ENCODE measurements at places on chromosomes 1 and 21.

DNA sequence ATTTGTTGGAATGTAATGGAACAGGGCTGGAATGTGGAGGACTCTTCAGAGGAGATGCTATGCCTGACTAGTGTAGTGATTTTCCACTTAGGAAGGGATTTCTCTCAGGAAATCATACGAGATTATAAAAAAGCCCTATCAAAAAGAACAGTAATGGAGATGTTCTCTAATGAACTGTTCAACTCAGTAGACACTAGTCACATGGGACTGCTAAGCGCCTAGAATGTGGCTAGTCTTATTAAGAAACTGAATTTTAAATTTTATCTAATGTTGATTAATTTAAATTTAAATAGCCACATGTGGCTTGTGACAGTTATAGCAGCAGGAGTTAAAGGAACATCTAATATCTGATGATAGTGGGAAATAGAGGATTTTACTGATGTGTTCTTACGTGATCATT lies 94.0 kb downstream of the SLC35F3 start:
- DNase-seq = no peak

DNA sequence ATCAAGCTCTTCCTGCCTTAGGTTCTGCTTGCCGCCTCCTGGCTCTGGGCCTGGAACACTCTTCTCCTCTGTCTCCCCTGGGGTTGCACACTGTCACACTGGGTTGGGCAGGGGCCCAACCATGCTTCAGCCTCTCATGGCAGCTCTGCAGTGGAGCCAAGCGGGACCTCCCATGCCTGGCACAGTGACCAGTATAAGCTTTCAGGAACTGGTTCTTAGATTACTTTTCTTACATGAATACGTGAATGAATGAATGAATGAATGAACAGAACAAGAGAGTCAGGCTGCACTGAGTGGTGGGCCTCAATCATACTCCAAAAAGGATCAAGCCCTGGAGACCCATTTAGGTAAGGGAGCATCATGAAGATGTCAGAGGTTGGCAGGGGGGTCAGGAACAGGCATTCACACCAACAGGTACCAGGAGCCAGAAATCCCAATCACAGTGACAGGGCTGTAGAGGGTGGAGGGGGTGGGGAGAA lies 30.8 kb upstream of the TMEM125 start:
- no peak for DNase-seq

DNA sequence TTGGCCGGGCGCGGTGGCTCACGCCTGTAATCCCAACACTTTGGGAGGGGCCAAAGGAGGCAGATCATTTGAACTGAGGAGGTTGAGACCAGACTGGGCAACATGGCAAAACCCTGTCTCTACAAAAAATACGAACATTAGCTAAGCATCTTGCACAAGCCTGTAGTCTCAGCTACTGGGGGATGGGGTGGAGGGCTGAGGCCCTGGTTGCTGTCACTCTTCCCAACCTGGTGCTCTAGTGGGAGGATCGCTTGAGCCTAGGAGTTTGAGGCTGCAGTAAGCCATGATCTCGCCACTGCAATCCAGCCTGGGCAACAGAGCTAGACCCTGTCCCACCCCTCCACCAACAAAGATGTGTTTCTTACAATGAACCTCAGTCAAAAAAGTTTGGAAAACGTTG lies 2.8 kb downstream of the PHGDH start:
- peak; percentile 19 for DNase-seq

GRCh38 chr1:216604771-216605170 lies 118.5 kb downstream of the ESRRG start:
- no peak for DNase-seq

DNA sequence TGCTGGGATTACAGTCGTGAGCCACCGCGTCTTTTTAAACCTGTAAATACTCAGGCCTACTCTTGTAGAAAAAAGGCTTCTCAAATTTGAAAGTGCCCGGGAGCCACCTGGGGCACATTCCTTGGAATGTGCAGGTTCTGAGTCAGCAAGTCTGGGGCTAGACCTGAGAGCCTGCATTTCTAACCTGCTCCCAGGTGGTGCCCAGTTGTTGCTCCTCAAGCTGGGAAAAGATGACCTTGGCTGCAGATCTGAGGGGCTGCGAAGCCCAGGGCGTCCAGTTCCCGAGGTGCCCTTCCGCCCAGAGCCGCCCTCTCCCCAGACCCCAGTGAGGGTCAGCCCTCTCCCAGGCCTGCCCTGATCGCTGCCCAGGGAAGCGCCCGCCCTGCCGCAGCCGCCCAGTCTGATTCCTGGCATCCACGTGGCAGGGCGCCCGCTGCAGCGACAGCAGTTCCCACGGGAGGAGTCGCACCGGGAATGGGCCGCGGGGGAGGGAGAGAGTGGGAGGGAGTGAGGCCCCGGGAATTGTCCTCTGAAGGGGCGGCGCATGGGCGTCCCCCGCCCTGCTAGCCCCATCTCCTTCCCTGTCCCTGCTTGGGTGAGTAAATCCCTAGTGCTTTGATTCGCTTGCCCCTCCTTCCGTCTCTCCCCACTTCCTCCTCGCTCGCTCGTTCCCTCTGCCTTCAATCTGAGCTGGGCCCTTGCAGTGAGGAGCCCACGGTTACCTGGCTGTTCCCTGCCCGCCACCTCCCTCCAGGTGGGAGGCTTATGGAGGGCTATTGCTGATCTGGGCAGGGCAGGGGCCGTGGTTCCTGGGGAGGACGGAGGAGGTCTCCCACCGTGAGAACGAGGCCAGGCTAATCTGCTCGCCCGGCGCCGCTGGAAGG lies 18.8 kb upstream of the TENT5B start:
- DNase-seq = peak; percentile 76

- no peak for DNase-seq
Measured at GRCh38 chr1:152752225-152752624, 5.6 kb upstream of the KPRP start.

GRCh38 chr1:151805066-151805820 lies at the start of gene LINGO4:
TSS of gene LINGO4 (minus strand) at chr1:151805419. CDS start at chr1:151802704, 2,715 bp downstream.
- DNase-seq = no peak

GRCh38 chr1:77282866-77283539 lies 1.2 kb downstream of the AK5 start:
- no peak for DNase-seq

DNA sequence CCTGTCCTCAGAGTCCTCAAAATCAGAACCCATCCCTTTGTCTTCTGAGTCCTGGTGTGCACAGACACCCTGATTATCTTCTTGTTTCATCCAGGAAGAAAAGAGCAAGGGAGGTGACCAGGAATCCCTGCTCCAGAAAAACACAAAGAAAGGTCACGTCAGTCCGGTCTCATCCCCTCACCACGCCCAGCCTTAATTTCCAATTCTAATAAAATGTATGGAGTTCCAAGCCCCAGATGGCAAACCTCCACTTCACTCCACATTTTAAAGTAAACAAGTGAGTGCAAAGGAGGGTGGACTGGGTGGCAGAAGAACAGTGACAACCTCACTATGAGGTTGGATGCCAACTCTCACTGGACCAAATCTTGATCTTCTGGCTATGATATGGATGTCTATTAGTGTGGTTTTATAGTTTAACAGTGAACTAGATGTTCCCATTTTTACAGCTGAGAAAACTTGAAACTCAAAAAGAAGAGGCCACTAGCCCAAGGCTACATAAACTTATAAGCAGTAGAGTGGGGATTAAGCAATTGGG lies 22.0 kb downstream of the ZNF697 start:
- no peak for DNase-seq

DNA sequence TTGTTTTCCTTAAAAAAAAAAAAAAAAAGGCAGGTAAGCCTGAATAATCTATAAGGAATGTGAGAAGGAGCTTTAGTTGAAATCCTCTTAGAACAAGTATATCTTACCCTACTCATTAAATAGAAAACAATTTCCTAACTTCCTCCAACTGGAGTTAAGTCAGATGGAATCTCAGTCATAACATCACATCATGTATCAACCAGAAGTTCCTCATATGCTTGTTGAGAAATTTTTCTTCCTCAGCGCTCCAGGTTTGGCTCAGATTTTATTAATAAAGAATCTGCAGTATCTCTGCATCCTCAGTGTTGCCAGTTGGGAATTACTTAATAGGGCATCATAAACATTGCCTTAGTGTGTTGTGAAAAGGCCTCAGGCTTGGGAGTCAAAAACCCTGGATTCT lies 37.6 kb downstream of the DUSP10 start:
- peak; percentile 79 for DNase-seq

- no peak for DNase-seq
Measured at GRCh38 chr1:186839041-186839400, 10.3 kb downstream of the PLA2G4A start.

GRCh38 chr1:221961532-221962292 lies 219.8 kb upstream of the DUSP10 start:
- DNase-seq = peak; percentile 68

GRCh38 chr1:94920061-94920460 lies 6.8 kb downstream of the CNN3 start:
- no peak for DNase-seq

DNA sequence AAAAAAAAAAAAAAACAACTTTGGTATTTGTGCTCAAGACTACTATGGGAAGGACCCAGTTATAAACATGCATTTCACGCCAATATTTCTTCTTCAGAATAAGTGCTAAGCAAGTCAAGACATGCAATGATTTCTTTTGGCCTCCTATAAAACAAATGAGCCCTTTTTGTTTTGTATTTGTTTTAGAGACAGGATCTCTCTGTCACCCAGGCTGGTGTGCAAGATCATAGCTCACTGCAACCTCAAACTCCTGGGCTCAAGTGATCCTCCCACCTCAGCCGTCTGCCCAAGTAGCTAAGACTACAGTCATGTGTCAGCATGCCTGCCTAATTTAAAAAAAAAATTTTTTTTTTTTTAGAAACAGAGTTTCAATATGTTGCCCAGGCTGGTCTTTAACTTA lies 348.7 kb downstream of the PCP4 start:
- no peak for DNase-seq

- DNase-seq = no peak
Measured at GRCh38 chr1:100134872-100135271, 1.9 kb downstream of the TRMT13 start.

DNA sequence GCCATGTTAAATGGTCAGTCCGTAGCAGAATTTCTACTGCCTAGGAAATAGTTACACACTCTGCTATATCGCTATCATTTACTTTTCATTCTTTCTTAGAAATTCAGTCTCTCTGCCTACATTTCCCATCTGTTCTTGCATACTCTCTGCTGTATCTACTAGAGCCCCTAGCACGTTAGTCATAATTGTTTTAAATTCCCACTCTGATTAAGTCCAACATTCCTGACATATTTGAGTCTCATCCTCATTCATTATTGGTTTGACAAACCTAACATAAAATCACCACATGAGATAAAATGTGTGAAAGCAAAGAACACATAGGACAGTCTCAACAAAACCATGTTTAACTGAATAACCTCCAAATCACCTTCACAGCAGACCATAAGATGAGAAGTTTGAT lies 513.6 kb downstream of the PLPP3 start:
- no peak for DNase-seq

GRCh38 chr1:211536606-211537005 lies 42.4 kb downstream of the SLC30A1 start:
- no peak for DNase-seq

DNA sequence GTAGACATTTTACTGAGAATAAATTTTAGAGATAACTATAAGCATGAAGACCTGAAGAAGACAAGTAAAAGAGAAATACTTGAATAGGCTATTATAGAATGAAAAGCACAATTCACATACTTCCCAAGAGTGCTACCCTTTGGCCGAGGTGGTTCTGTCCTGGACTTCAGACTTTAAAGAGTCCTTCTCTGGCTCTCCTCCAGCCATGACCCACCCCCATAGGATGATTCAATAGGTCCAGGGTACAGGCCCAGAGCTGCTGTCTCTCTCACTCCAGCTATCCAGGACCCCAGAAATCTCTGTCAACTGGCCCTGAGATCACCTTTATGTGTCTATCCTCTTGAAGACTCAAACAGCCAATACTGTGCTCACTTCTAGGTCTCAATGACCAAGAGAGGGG lies 1.3 kb upstream of the SMCP start:
- no peak for DNase-seq

GRCh38 chr1:214943054-214943453 lies 139.5 kb upstream of the KCNK2 start:
- no peak for DNase-seq

GRCh38 chr1:228810878-228811711 lies 75.8 kb downstream of the RHOU start:
- DNase-seq = no peak

DNA sequence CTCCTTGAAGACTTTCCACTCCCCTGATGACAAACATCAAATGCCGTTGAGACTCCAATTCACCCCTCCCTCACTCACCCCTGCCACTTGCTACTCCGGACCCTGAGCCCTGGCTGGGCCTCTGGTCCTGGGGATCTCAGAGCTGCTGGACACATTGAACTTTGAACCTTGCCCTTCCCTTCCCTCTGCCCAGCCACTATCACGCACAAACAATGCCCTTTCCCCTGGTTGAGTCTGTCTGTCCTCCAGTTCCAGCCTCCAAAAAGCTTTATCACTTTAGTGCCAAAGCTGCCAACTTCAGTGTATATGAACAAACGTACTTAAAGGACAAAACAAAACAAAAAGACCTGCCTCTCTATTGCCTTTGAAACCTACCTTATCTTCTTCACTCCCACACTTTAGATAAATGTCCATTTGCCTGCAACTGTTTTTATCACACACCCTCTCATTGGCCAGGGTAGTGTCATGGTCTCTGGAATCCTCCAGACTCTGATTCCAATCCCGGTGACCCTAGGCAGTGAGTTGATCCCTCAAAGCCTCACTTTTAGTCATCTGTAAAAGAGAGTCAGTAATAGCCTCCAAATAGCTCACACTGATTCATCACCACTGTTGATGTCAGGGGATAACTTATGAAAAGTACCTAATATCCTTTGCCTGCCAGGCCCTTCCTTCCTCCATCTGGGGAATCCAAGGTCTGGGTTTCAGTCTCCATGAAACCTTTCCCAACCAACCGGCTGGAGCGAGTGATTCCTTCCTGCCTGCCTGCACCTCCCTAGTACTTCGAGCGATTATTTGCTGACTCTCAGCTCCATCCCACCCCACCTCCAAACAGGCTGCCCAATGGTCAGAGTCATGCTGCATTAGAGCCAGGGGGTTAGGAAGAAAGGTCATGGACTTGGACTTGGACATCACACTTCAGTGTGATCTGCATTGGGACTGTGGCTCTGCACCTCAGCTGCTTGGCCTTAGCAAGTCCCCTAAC lies 15.9 kb upstream of the SPOCD1 start:
- DNase-seq = no peak

GRCh38 chr1:24957016-24957807 lies 27.1 kb upstream of the RUNX3 start:
- no peak for DNase-seq

- DNase-seq = no peak
Measured at GRCh38 chr1:157197906-157198435, 59.8 kb upstream of the ETV3 start.

GRCh38 chr1:203379825-203380224 lies 28.9 kb upstream of the FMOD start:
- no peak for DNase-seq

DNA sequence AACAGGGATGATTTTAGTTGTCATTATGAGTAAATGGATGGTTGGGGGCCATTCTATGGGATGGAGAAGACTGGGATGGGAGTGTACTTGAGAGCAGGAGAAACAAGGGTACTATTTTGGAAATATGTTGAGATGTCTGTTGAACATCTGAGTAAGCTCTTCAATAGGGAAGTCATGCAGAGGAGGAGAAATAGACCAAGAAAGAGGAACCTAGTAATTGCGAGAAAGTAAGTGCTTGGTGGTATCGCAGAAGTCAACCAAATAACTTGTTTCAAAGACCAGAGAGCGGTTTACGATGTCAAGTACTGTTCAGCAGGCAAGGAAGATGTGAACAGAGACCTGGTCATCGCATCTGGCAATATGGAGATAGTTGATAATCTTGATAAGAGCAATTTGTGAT lies 22.4 kb upstream of the CHRM3 start:
- DNase-seq = no peak
